C1 segment of cervical spinal cord (tissue), 14 donors: ENCODE measurements at places on chromosomes 3 and 15.

DNA sequence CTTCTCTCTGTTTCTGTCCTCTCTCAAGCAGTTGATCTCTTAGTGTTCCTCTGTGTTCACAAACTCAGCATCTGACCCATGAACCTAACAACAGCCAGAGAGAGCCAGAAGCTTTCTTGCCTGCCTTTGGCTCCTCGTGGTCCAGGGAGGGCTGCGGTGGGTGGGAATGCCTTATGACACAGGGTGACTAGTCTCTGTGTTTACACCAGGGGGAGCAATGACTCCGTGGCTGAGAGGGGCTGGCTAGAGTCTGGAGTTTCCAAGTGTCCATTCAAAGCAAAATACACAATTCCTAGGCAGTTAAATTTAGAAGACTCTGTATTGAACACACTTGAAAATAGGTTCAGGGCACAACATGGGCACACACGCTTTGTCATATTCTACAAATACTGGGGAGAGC lies 370.0 kb upstream of the FRG2C start:
- no peak for DNase-seq

GRCh38 chr3:189165092-189165612 lies 6.6 kb upstream of the TPRG1 start:
- no peak for DNase-seq

- no peak for DNase-seq
Measured at GRCh38 chr3:32969656-32970055, 18.2 kb downstream of the CCR4 start.

DNA sequence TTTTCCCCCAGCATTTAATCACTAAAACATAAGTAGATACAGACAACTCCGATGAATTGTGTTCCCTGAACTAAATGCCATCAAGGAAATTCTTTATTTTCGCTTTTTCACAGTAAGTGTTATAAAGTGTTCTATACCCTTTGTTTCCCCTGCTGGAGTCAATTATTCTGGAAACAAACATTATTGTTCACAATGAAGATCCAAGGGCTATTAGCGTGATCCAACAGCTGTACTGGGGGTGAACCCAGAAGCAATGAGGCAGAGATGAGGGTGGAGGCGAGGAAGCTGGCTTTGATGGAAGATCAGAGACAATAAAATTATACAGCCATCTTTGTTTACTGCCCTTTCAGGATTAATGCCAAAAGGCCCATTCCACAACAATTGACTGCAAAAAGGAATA lies 250.3 kb upstream of the IGF1R start:
- DNase-seq: no peak

DNA sequence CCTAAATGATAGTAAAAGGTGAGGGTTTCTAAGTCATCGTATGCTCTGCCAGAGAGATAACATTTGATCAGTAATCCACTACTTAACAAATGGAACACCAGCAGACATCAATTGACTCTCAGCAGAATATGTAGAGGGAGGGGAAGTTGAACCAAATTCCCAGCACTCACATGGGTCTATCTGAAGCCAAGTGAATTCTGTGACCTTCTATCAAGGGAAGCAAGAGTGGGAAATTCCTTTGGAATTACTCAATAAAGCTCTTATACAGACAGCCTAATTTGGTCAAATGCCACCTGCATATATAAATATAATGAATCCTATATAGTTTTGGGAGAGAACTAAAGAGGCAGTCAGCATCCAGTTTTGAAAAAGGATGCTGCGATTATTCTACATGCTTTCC lies 15.8 kb upstream of the KCNMB2 start:
- no peak for DNase-seq

DNA sequence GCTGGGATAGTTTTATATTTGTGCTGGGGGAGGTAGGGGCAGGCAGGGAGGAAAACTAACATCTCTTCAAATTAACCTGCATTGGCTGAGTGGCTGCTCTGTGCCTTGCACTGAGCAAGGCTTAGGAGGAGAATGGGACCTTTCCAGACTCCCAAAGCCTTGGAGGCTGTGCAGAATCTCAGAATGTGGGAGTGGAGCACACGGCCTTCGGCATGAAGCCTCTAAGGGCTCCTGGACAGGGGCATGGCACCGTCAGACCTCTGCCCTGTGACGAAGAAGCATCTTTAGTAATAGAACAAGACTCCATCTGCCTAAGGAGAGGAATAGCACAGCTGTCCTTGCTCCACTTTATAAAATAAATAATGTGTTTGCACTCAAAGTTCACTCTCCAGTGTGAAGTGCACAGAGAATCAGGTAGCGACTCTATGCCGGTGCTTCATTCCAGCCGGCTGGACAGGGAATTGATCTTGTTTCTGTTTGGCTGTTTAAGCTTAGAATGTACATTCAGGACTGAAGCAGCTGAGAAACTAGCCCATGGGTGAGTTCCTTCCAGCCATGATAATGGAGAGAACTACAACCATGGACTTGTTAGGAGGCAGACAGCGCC lies 228.5 kb upstream of the ADAMTS9 start:
- no peak for DNase-seq

DNA sequence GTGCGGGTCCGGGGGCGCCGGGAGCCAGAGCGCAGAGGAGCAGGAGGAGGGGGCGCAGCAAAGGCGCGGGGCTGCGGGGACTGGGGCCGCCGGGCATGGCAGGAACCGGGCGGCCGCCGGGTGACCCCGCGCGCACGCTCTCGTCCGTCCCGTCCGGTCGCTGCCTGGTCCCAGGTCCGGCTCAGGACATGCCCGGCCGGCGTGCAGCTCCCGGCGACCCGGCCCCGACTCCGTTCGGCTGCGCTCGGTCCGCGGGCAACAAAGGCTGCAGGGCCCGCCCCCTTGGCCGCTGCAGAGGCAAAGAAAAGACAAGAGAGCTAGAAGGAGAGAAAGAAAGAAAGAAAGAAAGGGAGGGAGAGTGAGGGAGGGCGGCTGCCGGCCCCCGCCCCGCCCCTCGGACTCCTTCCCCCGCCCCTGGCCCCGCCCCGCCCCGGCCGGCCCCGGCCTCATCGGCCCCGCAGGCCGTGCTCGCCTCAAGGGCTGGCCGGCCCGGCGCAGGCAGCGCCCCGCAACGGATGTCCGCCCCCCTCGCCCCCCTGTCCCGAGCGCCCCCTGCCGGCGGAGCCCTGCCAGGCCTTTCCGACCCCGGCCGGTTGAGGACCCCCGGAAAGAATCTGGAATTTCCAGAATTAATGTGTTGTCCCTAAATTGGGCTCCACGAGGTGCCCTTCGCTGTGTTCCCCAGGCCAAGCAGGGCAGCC lies at the start of gene ADAMTS7:
TSS of gene ADAMTS7 (minus strand) at position 341 of the 701 bp plus-strand sequence. CDS start at position 97, 244 bp downstream.
- DNase-seq: peak; percentile 10

DNA sequence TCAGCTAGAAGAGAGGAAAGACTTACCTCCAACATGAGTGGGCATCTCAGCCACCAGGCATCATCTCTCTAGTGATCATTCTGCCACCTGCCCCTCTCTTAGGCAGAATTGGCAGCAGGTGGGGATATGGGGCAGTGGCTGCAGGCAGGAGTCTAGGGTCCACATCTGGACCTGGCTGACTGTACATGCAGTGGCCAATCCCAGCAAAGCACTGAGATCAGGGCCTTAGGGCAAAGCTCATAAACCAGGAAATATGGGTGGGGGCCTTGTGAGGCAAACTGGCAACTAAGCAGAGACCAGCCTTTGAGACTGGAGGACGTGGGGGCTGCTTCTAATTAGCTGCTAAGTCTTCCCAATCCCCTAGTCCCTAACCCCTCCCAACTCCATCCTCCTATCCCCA lies 12.9 kb downstream of the POMGNT2 start:
- no peak for DNase-seq

DNA sequence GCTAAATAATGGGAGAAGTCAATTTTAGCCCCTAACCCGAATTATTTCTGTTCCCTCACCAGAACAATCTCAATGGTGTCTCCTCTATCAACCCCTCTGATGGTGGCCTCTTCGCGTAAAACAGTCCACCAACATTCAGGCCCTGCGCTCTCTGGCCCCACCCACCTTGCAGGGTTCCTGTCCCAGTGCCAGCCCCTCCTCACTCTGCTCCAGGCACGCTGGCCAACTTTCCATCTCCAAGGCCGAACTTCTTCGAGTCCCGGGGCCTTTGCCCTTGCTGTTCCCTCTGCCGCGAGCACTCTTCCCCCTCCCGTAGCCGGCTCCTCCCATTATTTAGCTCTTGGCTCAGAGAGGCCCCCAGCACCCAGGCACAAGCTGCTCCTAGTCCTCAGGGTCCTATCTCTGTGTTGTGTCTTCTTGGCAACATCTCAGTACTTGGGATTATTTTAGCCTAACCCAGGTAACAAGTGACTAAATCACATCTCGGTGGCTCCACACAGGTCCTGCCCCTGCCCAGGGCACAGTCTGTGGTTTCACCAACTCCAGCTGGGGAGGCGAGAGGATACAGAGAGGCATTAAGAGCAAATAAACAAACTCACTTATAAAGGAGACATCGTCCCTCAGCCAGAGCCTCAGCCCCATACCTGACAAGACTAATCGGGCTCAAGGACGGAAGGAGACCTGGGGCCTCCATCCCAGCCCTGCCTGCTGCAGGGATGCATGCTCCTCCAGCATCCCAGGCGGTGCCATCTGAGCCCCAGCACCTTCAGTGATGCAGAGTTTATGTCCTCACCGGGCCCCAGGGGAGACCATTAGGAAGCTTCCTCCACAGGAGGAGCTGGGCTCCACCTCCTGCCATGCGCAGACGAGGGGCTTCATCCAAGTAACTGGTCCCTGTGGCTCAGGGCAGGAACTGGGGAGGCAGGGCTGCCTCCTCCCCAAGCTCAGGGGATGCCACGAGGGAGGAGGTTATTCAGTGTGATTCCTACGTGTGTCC lies 19.7 kb upstream of the IQSEC1 start:
- DNase-seq: peak; percentile 27

- DNase-seq: no peak
Measured at GRCh38 chr3:51637941-51638471, 33.0 kb upstream of the TEX264 start.

DNA sequence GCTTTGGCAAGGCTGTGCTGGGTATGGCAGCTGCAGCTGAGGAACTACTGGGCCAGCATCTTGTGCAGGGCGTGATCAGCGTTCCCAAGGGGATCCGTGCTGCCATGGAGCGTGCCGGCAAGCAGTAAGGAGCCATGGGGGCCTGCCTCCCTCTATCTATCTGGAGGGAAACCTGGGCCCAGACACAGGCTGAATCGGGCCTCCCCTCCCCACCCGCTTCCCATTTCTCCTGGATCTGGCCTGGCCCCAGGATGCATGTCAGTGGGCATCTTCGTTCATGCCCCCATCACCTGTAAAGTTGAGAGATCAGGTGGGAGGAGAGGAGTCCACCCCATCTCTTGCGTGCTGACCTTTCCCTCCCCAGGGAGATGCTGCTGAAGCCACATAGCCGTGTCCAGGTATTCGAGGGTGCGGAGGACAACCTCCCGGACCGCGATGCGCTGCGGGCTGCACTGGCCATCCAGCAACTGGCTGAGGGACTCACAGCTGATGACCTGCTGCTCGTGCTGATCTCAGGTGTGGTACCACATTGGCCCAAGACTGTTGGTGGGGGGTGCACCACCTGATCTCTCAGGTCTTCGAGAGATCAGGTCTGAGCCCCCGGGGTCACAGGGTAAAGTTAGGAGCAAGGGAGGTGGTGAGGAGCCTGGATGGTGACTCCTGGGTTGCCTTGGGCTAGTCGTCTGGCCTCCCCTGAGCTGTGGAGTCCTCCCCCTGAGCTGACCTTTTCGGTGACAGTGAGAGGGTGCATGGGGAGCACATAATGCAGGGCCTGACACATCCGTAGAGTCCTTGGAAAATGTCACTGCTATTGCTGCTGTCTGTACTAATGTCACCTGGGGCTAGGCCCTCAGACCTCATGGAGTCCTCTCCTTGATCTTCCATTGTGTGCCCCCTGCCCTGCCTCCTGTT lies 3.2 kb downstream of the GLYCTK start:
- DNase-seq: no peak

DNA sequence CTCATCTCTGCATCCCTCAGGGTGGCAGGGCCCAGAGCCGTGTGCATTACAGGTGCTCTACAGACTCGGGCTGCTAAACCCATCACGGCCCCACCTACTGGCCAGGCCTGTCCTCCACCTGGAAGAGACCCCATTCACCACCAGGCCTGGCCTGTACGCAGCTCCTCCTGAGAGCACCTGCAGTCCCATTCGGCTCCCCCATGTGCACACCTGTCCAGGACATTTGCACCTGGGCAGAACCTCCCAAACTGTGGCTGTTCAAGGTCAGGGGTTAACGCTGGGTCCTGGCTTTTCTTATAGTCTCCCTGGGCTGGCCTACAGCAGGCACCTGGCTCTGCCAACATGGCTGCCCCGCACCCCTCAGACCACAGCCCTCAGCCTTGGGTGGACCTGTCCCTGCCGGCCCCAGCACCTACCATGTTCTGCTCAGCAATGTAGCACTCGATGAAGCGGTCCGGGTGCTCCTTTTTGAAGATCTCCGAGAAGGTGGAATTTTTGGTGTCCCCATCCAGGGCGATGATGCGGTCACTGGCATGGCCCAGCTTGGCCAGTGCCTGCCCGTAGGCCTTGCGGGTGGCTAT lies 25.7 kb downstream of the TKT start:
- no peak for DNase-seq

DNA sequence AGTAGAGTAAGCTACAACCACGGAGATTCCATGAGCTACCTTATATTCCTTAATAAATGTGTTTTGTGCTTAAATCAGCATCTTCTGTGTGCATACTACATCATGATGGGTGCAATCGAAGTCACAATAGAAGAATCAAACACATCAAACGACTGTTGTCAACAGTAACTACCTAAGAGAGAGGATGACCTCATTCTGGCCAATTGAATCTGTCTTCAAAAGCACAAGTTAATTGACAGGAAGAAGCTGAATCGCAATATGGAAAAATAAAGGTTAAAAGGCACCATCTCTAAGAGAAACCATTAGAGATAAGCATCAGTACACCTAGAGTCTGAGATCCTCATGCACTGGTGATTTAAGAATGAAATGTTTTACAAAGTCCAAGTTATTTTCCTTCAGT lies 39.0 kb downstream of the CD200R1L start:
- no peak for DNase-seq
